ENCODE measurements at places on chromosomes 1 and 21. TPM values are rescaled to one million over a fixed set of nuclear protein-coding genes. Genes with fewer than 3 reads are reported as not detected.

Gene ZNF496
- total RNA-seq, result 71.4 TPM

Gene ZMYM1
- total RNA-seq, result 41.3 TPM

DNA sequence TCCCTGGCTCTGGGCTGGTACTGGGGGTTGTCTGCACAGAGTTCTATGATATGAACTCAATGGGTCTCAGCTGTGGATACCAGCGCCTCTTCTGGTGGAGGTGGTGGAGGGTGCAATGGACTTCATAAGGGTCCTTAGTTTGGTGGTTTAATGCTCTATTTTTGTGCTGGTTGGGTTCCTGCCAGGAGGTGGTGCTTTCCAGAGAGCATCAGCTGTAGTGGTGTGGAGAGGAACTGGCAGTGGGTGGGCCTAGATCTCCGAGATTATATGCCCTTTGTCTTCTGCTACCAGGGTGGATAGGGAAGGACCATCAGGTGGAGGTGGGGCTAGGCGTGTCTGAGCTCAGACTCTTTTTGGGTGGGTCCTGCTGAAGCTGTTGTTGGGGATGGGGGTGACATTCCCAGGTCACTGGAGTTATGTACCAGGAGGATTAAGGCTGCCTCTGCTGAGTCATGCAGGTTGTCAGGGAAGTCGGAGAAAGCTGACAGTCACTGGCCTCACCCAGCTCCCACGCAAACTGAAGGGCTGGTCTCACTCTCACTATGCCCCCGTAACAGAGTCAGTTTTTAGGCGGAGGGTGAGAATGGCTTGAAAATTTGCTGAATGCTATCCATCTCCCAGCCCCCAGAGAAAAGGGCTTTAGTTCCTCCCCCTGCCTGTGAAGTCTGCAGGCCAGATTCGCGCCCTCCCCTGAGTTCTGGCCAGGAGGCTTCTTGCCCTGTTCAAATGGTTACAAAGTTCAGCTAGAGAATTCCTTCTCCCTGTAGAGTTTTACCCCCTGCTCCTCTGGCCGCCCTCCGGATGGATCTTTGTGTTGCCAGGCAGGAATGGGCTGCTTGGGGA is 902.9 kb downstream of the LTN1 start:
- DNase-seq, result no peak

DNA sequence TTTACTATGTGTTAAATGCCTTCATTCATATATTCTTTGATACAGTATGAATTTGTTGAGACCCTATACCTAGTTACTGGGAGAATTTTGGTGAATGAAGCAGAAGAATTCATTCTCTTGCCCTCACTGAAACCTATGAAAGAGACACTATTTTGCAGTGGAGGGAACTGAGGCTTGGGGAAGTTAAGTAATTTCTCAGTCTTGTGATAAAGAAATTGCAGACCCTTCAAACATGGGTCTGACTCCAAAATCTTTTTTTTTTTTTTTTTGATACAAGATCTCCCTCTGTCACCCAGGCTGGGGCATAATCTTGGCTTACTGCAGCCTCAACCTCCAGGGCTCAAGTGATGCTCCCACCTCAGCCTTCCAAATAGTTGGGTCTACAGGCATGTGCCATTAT is 132.1 kb downstream of the DNM3 start:
- DNase-seq, result no peak

GRCh38 chr1:54979327-54979891 is 1.0 kb upstream of the TMEM61 start:
- DNase-seq, result no peak

Gene SAMSN1
- 3.0 TPM for total RNA-seq

Gene RIPK4
- total RNA-seq, result 4.5 TPM

Gene SLC45A3
- 13.0 TPM for total RNA-seq

Gene ADGRB2
- total RNA-seq, result 26.2 TPM

DNA sequence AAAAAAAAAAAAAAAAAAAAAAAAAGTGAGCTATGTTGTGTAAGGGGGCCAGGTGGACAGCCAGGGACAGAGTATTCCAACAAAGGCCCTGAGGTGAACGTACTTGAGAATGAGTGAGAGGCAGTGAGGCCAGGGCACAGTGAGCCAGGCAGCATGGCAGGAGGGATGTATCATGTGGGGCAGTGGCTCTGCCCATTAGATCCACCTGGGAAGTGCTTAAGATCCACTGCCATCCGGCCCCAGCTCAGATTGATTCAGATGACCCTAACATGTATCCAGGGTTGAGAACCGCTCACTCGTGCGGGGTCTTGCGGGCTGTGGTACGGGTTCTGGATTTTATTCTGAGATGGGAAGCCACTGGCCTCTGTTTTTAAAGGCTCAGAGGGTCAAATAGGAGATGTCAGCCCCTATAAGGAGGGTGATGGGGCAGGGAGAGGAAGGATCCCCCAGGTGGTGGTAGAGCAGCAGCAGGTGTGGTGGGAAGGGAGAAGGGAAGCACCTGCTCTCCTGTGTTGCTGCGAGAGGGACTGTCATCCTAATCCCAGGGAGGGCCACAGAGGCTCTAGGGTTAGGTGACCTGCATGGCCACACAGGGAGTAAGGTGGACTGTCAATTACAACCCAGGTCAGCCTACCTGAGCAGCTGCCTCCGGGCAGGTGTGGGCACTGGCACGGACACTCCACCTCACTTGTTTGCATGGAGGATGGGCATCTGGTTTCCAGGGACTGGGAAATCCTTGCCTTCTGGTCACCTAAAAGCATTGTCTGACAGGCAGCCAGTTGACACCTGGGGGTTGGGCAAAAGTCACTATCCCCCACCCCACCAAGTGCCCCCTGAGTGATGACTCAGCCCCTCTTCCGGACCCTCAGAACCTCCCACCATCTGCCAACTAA is 31.6 kb downstream of the CDK18 start:
- DNase-seq, result peak; percentile 45

GRCh38 chr1:11248169-11248568 is 14.2 kb downstream of the MTOR start:
- DNase-seq, result no peak

Gene SLAMF1
- not detected for total RNA-seq

- DNase-seq, result no peak
Measured at GRCh38 chr1:166470441-166470840, 303.6 kb upstream of the FAM78B start.

- peak; percentile 63 for DNase-seq
Measured at GRCh38 chr1:7680207-7680954, 90.7 kb upstream of the VAMP3 start.

DNA sequence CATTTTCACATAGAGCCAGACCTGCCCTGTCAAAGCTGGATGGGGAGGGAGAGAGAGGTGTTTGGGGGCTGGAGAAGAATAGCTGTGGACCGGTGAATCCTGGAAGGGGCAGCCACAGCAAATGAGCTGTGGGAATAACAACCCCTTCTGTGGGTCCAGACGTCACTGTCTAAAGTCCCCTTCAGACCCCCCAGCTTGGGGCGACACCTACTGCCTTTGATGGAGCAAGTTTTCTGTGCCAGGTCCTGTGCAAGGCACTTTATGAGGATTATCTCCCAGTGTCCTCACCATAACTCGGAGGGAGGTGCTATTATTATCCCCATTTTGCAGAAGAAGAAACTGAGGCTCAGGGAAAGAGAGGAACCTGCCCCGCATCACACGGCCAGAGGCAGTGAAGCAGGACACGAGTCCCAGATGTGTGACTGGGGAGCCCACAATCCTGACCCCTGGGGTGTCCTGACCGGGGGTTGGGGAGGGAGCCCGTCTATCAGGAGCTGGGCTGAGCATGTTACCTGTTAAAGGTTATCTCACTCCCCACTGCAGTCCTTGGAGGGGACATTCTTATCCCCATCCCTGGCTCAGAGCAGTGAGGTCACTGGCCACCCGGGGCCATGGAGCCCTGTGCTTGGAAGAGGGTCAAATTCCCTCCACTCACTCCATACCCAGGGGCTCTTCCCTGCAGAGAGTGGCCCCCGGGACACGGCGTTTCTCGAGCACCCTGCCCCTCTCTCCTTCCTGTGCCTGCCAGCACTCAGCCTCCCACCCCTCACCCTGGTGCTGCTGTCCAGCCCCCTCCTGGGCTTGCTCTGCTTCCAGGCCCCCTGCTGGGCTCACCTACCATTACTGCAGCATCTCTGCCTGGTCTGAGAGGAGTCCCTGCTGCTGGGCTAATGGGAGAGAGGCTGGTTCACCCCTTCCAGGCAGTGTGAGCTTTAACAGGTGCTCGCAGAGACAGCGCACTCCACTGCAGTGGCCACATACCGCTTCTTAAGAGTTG is 132.9 kb downstream of the PTPRU start:
- no peak for DNase-seq

GRCh38 chr1:24803987-24804530 is 58.8 kb downstream of the CLIC4 start:
- no peak for DNase-seq

- no peak for DNase-seq
Measured at GRCh38 chr1:56099766-56100265, 479.5 kb downstream of the PLPP3 start.

Gene NECTIN4
- total RNA-seq, result 0.29 TPM

Gene SYDE2
- 14.6 TPM for total RNA-seq

DNA sequence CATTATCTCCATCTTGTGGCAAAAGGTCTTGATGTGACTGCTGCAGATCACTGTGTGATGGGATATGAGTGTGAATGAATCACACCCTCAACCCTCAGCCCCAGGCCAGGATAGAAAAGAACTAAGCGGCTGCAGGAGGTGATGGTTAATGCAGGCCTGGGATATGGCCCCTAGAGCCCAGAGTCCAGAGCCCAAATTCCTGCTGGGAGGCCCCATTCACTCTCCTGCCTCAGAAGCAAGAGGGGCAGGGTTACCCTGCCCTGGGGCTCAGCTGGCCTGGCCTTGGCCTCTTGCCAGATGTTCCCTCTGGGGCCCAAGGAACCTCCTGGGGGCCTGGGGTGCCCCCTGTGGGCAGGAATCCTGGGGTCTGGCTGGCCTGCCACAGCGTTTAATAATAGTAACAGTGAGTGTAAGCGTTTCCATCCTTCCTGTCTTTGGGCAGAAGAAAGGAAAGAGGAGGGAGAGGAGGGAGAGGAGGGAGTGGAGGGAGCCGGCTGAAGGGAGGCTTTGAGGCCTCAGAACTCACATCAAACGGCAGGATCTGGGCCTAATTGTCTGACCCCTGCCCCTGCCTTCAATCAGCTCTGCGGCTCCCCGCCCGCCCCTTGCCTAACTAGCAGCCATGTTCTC is 26.2 kb downstream of the DMAP1 start:
- DNase-seq, result peak; percentile 38

DNA sequence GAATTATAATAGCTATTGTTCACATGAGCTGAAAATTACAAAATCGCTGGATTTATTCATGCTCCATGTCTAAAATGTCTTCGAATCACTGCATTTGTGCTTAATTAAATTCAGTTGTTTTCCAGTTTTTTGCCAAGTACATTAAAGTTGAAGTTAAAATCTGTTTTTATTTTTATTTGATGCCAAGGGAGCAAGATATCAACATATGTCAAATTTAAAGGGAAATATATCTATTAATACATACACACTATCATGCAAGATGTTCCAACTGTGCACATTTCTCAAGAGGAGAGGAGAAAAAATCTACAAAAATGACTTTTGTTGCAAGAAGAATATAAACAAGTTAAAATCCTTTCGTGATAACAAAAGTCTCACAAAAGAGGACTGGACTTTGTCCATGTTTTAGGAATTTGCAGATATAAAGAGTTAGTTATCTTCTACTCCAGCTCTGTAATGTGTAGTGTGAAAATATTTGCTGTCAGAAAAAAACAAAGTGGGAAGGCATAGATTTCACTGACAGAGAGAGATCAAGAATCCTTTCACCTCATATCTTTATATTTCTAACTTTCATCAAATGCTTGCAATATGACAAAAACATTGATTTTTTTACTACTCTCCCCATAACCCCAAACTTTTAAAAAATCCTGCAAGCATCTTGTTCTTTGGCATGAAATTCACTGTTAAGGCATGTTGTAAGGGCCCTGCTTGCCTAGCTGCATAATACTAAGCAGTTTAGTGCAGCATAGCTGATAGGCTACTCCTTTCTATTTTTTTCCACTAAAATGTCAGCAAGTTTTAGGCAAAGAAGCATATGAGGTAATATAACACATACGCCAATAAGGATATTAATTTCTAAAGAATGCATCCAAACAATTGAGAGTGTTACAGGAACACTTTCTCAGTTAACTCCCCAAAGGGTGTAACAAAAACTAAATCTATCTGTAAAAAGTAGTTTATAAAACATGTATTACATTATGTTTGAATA is 340.2 kb upstream of the ADAMTS5 start:
- DNase-seq, result no peak

Gene INPP5B
- total RNA-seq, result 25.1 TPM

DNA sequence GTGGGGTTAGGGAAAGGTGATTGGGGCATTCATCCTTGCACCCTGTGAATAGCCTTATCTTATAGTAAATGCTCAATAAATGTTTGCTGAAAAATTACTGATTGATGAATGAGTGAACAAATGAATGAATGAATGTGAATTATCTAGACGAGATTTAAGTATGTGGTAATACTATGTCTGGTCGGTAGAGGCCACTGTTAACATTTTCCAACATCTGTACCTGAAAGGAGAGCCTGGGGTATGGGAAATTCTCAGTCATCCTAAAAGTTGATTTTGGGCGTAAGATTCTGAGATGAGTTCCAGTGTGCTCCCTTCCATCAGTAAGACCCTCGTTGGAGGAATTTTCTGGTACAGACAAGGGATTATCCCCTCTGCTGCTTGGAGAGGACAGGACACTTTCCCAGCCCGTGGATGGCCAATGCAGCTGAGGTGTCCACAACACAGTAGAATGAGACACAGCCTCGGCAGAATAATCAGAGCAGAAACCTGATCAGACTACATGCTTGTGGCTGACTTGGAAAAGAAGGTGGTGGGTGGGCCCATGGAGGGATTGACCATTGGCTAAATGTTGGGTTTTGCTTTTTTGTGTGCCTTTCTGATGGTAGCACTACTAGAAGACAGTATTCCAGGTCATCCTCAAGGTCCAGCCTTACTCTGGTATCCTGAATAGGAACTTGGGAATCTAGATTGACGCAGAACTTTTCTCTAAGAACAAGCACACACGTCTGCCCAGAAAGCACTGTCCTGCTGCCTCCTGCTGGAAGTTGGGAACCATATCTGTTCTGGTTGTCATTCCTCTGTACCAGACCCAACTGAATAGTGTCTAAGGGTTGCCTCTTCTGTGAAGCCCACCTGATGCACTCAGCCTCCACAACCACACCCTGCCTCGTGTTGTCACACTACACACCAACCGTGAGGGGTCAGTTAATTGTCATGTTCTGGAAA is 262.0 kb downstream of the TNR start:
- DNase-seq, result no peak

GRCh38 chr1:186854102-186854501 is 25.4 kb downstream of the PLA2G4A start:
- DNase-seq, result no peak

Gene SELENBP1
- total RNA-seq, result 20.0 TPM

Data from H1 (cell line).